ENCODE measurements at places on chromosomes 11 and 22. TPM values are rescaled to one million over a fixed set of nuclear protein-coding genes. Genes with fewer than 3 reads are reported as not detected.
A peak's percentile ranks its signal among the peaks of the same experiment; 100 is the strongest.

DNA sequence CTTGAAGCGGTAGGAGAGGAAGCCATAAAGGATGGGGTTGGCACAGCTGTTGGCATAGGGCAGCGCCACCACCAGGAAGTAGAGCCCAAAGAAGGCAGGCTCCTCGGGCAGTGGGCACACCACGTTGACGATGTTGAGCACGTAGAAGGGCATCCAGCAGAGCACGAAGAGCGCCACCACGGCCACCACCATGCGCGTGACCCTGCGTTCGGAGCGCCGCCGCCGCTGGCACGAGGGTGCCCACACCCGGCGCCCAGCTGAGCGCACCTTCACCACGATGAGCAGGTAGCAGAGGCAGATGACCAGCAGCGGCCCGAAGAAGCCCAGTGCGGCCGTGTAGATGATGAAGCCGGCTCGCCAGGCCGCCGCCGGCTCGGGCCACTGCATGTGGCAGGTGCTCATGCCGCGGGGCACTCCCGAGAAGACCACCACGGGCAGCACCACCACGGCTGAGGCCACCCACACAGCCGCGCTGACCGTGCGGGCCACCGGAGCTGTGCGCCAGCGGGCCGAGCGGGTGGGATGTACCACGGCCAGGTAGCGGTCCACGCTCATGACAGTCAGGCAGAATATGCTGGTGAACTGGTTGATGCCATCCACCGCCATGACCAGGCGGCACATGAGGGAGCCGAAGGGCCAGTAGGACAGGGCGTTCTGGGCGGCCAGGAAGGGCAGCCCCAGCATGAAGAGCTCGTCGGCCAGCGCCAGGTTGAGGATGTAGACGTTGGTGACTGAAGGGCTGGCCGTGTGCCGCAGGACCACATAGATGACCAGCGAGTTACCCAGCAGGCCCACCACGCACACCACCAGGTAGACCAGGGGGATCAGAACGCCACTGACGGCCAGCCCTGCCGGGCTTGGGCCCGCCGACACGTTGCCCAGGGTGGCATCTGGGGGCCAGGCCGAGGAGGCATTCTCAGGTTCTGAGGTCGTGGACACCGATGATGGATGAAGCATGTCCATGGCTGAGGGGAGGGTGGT, 5.1 kb downstream of the SSTR3 start:
- DNase-seq, result no peak

LIF gene
- 34.4 TPM for total RNA-seq

DNA sequence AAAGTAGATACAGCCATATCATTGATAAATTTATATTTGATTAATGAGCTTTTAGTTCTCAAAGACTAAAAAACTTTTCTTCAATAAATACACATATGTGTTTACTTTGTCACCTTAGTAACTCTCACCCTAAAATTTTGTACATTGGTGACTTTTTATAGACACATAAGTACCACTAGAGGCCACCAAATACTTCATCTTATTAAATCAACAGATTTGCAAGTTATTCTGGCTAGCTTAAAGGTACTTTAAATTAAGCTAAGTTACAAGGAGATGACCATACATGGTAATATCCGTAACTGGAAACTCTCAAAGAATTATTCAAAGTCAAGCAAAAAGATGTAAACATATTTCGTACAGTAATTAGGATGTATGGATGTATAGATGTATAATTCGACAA, 112.2 kb downstream of the SBF2 start:
- DNase-seq, result peak; percentile 17

DNA sequence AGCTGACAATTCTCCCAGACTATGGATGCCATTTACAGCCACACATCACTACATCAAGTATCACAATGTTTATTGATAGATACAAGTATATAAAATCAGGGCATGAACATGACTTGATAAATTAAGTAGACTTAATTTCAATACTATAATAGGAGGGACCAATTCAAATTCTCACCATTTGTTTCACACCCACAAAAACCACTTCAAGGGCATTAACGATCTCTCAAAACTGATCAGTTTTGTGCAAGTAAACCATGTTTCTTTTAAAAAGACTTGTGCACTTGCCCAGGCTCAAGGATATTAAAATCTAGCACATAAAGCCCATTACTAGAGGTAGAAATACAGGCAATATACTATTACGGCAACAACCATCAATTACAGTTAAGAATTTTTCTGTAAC, 11.7 kb downstream of the EIF4G2 start:
- DNase-seq, result no peak

TOP3B gene
- total RNA-seq, result 29.1 TPM

CRYBB2 gene
- total RNA-seq, result 0.39 TPM

DNA sequence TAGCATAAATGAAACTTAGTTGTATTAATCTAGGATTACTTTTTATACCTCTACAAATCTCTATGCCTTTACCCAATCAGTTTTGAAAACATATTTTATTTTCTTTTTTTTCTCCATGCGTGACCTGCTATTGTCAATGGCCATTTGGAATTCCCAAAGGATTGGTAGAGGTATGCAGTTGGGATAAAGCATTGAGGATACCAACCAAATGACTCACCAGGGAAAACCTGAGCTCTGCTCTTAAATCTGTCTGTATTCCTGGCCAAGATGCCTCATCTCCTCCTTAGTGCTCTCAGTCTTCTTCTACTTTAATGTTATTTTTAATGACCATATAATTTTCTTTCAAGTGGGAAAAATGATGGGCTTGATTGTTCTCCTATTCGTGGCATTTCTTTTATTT, 61.9 kb downstream of the EHF start:
- no peak for DNase-seq

- peak; percentile 54 for DNase-seq
Observed at GRCh38 chr22:24521791-24522245, 26.7 kb downstream of the UPB1 start.

HOATZ gene
- not detected for total RNA-seq

- no peak for DNase-seq
Observed at GRCh38 chr11:60502221-60502775, 9.7 kb downstream of the MS4A12 start.
